Gastrocnemius medialis (tissue), 4 donors: ENCODE measurements at places on chromosomes 2 and 18. TPM values are rescaled to one million over a fixed set of nuclear protein-coding genes. Genes with fewer than 3 reads are reported as not detected.

EXOC6B gene
- total RNA-seq, result 16.7 TPM

FAP gene
- 4.8 TPM for total RNA-seq

MTCL1 gene
- 4.1 TPM for total RNA-seq

HOXD13 gene
- not detected for total RNA-seq

CELF4 gene
- total RNA-seq, result not detected

COL5A2 gene
- 7.0 TPM for total RNA-seq
